ENCODE measurements at places on chromosomes 16 and 17. TPM values are rescaled to one million over a fixed set of nuclear protein-coding genes. Genes with fewer than 3 reads are reported as not detected.

GRCh38 chr17:48816774-48817590 lies at the start of gene TTLL6:
TSS of gene TTLL6 (minus strand) at chr17:48817229. CDS start at chr17:48817072, 157 bp downstream.
- no peak for DNase-seq

- no peak for DNase-seq
Observed at GRCh38 chr17:48544349-48545021, 424 bp downstream of the HOXB2 start.

GRCh38 chr17:5182597-5183409 lies 8.9 kb downstream of the ZNF594 start:
- no peak for DNase-seq

- DNase-seq = no peak
Observed at GRCh38 chr16:80803339-80804055, 901 bp downstream of the CDYL2 start.

DNA sequence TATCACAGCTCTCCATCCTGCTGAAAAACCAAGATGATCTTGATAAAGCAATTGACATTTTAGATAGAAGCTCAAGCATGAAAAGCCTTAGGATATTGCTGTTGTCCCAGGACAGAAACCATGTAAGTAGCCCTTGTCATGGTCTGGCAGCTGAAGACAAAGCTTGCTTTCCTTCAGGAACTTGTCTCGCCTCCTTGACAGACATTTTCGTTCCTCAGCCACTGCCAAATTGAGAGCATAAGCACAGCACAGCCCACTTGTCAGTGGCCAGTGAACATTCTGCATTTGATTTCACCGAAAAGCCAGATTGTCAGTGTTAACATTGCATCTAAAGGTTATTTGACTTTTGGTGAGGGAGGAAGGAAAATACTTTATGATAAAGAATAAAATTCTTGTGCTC lies 35.6 kb downstream of the MAP3K3 start:
- no peak for DNase-seq

GRCh38 chr17:57283203-57283971 lies 27.1 kb downstream of the MSI2 start:
- no peak for DNase-seq

GRCh38 chr16:56488035-56488434 lies 31.8 kb downstream of the BBS2 start:
- DNase-seq = no peak

- no peak for DNase-seq
Observed at GRCh38 chr16:88760424-88761142, 24.4 kb downstream of the PIEZO1 start.

DNA sequence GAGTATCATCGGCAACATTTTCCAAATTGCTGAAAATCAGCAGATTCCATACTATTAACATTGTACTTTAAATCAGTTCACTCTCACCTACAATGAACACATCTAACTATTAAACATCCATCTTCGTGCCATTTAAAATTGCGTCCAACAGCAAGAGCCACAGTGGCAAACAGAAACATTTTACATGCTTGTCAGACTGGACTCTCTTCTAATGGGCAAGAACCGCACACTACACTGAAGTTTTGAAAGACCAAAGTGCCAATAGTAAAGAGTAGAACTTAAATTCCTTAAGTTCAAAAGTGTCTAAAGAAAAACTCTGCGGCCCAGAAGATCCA lies 652 bp downstream of the RPS15A start:
- no peak for DNase-seq

DNA sequence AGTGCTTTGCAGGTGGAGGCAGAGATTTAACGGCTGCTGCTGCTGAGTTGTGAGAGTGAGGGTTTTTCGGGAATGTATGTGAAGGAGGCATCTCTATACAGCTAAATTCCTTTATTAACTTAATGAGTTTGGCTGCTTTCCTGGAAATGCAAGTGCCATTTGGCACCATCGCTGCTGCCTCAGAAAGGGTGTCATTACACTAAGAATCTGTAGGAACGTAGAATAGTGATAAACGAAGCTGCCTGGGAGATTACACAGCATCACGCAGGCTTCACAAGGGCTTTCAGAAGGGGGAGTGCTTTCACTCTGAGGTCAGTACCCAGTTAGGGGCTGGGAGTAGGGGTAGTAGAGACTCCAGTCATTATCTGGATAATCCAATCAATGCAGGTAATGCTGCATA lies 14.1 kb upstream of the NLRP1 start:
- DNase-seq = no peak

GRCh38 chr17:36888236-36888951 lies 48.9 kb upstream of the LHX1 start:
- DNase-seq = no peak

DNA sequence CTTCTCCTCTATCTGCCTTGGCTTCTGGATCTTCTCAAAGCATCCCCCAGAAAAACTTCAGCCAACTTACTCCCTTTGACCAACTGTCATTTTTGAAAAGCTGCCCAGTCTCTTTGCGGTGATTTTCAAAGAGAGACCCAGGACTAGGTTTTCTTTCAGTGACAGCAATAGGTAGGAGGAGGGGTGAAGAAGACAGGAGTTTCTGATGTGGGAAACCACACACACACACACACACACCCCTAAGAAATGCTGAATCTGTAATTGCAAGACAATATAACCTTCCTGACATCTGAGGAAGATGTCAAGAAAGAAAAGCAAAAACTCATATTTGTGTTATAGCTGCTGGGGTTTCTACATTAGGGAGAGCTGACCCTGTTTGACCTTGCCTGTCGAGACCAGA lies 5.2 kb downstream of the FAM20A start:
- DNase-seq = no peak

- no peak for DNase-seq
Observed at GRCh38 chr17:50127697-50128361, 2.1 kb downstream of the SAMD14 start.

DNA sequence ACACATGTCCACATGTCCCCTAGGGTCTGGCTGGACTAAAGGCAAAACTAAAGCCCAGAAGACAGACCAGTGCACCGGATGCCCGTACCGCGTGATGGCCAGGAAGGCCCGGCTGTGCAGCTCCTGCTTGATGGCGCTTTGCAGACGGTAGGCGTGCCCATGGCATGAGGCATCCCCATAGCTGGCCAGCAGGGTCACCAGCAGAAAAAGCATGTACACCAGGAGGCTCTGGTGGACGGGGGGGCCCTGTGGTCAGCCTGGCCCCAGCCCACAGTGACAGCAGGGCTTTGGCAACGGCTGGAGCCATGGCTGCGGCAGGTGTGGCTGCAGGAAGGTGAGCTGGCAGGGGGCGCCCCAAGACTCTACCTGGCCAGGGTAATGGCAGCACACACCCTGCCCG lies 42.8 kb downstream of the PKD1 start:
- no peak for DNase-seq

DNA sequence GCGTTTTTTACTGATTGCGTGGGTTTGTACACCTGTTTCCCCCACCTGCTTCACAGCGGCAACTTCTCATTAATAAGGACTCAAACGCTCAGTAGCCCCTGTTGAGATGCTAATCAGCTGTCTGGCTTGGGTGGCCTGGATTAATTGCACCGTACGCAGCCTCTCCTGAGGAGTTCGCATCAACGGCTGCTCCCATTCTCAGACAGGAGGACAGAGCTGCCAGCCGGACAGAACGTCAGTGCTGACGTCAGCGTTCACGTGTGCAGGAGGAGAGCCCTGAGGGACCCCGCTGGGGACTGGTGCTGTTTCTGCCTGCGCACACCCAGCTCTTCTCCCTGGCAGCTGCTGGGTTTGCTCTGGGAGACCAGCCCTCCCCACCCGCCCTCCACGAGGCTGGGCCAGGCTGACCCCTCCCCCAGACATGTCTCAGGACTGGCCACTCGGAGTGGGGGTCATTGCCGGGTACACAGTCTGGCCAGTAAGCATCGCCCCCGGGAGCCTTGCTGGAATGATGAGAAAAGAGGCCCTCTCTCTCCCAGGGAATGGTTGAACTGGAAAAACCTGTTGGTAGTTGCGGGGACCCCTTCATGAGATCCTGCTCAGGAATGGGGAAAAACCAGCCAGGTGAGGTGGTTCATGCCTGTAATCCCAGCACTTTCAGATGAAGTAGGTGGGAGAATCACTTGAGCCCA lies 5.7 kb upstream of the BANP start:
- no peak for DNase-seq

DNA sequence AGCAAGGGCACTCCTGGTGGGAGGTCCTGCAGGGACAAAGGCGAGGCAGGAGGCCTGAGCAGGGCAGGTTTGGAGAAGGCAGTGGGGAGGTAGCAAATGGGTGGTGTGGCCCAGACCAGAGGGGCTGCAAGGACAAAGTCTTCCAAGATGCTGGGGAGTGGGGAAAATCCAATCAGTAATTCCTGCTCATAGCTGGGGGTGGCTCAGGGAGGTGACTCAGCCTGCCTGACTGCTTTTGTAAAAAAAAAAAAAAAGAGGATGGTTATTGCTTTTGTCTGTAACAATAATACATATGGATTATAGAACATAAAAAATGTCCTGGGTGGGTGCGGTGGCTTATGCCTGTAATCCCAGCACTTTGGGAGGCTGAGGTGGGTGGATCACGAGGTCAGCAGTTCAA lies 5.2 kb downstream of the IL34 start:
- DNase-seq = no peak

DNA sequence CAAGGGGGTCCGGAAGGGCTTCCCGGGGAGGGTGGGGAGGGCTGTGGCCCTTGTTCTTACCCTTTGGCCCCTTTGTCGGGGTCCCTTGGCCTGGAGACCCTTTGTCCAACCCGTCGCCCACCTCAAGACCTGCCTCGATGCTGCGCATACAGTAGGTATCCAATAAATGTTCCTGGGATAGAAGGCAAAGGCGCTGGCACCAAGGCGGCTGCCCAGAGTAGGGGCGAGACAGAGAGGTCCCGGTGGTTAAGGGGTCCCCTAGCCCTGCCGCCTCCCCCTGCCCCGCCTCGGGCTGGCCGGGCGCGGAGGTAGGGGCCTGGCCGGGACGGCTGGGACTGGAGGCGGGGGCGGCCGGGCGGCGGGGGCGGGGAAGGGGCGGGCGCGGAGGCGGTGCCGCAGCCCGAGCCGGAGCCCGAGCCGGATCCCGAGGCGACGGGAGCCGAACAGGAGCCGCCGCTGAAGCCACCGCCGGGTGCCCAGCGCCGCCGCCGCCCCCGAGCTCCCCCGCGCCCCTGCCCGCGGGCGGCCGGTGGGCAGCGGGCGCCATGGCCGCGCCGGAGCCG lies at the start of gene NHERF2:
TSS of gene NHERF2 (plus strand) at position 442 of the 563 bp plus-strand sequence. CDS start at position 546, 104 bp downstream.
- DNase-seq = no peak

DNA sequence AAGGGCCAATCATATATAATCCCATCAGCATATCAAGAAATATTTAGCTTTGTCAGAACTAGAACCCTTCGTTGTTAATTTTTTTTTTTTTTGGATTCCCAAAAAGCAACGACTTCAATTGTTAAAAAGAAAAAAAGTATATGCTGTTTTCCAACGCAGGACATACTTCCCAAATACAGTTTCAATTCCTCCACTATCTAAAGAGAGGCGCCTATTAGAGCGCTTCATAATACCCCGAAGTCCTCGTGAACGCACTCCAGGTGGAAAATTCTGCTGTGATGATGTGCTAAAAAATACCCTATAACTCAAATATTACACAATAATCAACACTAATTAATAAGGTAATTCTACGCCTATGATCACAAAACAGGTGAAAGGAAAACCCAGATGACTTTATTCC lies 20.8 kb downstream of the GNA13 start:
- DNase-seq = no peak

The CRISPLD2 gene
- 12.7 TPM for total RNA-seq

The FN3K gene
- 2.9 TPM for total RNA-seq

The MYOCD gene
- 7.0 TPM for total RNA-seq

The AKAP1 gene
- 8.2 TPM for total RNA-seq

The SLC35G6 gene
- not detected for total RNA-seq

The CTRB2 gene
- total RNA-seq = not detected

The TMEM88 gene
- 0.45 TPM for total RNA-seq

The WNT9B gene
- not detected for total RNA-seq

The SCARF1 gene
- total RNA-seq = 0.13 TPM

The USP43 gene
- not detected for total RNA-seq

The SDR42E2 gene
- total RNA-seq = not detected

The GPR179 gene
- total RNA-seq = not detected

All from HFFc6 (cell line).